NCI-H345 (cell line): ENCODE measurements at places on chromosomes 5 and 9.

GRCh38 chr9:79489261-79490000, 82.3 kb upstream of the TLE4 start:
- peak; percentile 8 for DNase-seq

DNA sequence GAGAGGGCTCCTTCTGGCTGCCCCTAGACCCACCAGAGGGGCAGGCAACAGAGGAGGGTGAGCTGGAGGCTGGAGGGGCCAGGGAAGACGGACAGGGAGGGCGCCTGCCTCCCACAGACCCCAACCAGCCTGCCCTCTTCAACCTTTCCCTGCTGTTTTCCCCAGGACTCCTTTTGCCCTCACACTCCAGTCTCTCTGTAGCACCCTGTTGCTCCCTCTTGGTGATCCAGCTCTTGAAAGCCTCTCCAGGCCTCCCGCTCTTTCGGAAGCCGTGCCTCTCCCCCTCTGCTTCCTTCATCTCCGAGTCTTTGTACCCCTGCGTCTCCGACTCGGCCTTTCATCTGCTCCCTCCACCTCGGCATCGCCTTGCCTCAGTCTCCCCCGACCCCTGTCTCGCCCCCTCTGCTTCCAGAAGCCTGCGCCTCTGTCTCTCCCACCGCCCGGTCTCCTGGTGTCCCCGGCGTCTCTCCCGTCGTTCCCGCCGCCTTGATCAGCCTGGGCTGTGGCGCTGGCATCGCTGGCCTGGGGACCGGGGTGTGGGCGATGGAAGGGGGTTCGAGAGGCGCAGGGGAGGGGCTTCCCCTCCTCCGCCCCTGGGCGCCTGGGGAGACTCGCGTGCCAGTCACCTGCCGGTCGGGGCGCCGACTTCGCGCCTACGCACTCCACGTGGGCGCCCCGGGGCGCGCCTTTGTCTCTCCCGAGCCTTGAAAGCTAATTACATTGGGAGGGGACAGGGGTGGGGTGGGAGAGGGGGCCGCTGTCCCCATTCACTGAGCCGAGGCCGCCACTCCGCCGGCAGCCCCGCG, 5.3 kb upstream of the PRDM12 start:
- no peak for DNase-seq

DNA sequence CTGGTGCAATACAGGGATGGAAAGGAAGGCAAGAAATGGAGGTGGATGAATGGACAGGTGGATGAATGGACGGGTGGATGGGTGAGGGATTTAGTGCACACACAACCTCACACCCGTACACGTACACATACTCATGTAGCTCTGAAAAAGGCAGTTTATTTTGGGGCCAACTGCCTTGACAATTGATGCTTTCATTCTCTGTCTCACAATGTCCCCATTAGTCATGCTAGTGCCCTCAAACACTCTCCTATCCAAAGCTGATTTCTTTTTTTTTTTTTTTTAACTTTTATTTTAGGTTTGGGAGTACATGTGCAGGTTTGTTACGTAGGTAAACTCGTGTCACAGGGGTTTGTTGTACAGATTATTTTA, 495.0 kb downstream of the DMAC1 start:
- no peak for DNase-seq

DNA sequence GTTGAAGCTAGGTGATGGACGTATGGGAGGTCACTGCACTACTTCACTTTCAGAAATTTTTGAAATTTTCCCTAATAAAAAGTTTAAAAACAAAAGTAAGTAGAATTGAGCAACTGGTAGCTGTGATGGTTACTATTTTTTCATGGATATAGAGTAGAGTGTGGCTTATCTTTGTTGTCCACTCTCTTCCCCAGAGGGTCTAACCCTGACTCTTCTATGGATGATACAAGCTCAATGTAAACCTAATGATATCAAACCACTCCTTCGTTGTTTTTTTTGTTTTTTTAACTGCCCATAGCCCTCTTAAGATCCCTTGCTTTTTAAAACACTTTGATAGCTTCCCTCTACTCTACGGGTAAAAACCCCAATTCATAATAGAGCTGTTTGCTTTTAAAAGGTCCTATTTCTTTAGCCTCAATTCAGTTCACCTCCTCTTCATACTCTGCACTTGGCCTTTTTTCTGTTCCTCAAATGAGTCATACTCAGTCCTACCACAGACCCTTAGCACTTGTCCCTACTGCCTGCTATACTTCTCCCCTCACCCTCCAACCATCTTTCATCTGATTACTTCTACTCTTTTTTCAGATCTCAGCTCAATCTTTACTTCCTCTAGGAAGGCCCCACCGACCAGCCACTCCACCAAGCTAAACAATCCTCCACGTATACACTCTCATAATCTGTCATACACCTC, 2.6 kb downstream of the HDAC3 start:
- no peak for DNase-seq

DNA sequence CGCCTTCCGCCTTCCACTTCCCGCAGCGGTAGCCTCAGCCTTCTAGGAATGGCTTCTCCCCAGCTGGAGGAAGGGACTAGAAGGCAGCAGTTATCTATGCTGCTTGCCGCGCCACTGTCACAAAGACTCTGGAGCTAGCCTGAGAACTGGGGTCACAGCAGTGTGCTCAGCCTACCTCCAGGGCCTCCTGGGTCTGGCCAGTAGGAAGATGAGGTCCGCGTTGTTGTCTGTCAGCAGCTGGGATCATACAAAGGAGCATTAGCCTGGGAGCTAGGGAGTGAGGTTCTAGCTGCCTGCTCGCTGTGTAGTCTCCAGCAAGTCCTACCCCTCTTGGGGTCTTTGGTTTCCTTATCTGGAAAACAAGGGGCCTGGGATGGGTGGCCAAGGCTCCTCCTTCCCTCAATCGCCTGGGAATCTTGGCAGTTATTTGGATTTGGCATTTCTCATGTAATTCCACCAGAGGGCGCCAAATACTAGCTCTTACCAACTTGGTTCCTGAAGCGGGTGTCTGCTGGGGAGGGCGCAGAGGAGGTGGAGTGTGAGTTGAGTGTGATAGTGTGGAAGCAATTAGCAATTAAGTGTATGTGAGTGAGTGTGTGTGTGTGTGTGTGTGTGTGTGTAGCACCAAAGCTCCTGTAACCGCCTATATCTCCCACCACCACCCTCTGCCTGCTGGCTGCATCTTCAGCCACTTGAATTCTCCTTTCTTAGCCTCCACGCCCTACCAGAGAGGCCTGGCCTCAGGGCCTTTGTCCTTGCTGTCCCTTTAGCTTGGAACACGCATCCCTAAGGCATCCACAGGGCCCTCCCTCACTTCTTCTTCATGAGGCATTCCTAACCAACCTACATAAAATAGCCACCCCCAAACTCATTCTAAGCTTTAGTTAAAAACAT, 97.1 kb downstream of the ENTREP1 start:
- DNase-seq: peak; percentile 77

DNA sequence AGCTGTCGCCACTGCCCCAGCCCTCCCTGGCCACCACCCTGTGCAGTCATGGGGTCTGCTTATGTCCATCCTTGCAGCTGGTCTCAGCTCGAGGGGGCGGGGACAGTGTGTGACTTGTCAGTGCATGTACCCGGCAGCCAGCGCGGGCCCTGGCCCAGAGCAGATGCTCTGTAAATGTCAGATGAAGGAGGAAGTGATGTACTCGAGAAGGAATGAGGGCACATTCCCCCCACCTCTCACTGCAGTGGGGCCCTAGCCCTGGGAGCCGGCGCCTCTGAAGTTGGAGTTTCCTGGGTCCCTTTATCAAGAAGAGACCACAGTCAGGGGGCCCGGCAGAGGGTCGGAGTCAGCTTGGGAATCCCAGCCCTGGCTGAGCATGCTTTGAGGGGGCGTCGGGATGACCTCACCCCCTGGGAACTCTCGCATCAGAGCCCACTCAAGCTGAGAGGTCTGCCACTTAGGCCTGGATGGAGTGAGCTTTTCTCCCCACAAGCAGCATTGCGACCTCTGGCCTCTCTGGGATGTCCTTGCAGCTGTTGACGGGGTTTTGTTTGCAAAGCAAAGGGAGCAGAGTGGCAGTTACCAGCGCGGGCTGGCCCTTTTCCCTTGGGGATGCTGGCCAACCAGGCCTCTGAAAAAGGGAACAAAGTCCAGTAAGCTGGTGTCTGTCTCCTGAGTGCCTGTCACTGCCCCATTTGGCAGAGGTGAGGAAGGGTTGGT, 19.0 kb downstream of the NEURL1B start:
- DNase-seq: no peak

DNA sequence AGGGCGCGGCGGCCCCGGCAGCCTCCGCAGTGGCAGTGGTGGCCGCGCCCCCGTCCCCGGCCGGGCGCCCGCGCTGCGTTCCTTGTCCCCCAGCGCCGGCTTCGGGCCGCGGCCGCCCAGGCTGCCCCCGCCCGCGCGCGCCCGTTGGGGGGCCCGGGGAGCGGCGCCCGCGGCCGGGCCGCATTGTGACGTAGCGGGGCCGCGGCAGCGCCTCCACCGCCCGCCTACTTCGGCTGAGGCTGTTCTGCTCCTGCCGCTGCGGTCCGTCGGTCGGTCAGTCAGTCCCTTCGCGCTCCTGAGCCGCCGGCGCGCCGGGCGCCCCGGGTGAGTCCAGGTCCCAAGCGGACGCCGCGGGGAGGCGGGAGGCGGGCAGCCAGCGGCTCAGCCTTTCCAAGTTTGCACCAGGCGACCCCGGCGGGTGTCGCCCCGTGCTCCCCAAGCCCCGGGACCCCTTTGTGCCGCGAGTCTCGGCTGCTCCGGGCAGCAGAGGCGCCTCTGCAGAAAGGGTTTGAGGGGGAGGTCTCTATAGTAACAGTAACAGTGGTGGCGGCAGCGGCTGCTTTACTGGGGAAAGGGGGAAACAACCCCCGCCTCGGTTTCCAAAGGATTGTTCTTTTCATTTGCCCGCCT, at the start of gene SNCAIP:
Gene SNCAIP, plus strand, starts transcription at position 277 of the 630 bp plus-strand sequence. CDS start 78,898 bp downstream, outside the sequence.
- peak; percentile 60 for DNase-seq

DNA sequence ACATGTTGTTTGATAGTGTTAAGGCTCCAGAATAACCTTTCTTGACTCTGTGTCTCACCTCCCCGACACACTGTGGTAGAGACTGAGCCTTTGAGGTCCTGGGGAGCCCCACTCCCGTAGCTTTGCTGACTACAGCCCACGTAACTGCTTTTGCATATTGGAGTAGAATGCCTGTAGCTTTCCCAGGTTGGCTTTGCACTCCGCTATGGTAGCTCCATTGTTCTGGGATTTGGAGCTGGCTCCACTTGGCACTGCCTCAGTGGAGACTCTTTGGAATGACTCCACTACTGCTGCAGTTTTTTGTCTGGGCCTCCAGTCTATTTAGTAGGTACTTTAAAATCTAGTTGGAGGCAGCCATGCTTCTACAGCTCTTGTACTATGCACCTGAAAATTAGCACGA, 56.2 kb upstream of the ANXA1 start:
- DNase-seq: no peak

DNA sequence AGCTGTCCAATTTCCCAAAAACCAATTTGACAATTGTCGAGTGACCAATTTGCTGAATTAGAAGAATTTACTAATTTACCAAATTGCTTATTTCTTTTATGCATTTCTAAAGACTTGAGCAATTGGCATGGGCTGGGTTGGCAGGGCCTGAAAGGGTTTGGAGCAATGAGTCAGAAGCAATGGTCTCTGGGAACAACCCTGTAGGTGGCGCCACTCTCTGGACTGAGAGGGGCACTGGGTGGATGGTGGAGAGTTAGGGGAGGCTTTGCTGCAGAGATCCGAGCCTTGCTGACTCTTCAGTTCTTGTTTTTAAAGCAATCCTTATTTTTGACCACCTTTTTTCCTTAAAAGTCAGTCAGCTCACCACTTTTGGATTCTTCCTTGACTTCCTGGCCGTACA, 71.5 kb upstream of the RPS23 start:
- DNase-seq: no peak

DNA sequence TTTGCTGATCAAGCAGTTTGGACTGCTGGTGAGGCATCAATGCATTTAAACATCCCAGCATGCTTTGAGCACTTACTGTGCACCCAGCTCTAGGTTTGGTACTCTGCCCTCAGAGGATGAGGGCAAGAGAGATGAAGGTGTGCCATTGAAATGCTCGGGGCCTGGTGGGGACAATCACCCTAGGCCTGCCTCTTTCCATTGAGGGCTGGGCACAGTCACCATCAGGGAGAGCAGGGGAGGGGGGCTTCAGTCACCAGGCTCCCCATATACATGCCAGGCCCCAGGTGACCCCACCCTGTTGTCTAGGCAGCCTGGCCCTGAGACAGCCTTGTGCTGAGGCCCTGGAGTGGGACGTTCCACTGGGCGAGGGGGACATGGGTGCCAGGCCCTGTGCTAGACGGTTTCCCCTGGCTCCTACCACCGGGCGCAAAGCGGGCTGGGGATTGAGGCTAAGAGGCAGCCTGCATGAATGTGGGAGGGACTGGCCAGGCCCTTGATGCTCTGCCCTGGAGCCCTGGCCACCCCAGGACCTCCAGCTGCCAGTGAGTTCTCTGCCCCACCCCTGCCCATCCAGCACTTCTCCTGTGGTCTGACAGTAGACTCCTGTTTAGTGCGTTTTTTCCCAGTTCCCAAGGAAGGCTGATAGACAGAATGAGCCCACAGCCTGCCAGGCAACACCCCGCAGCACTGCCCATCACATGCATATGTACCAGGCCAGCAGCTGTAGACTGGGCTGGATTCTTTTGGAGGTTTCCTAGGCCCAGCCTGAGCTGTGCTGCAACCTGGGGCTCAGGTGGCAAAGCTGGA, 18.9 kb downstream of the TCF7 start:
- no peak for DNase-seq
